Uterine smooth muscle cell (primary cell): ENCODE measurements at places on chromosomes 13 and 19. TPM values are rescaled to one million over a fixed set of nuclear protein-coding genes. Genes with fewer than 3 reads are reported as not detected.

Gene RFX1
- 3.7 and 3.9 TPM in 2 replicates for total RNA-seq

Gene NAPSA
- 0.11 and 0.25 TPM in 2 replicates for total RNA-seq

Gene ADGRL1
- total RNA-seq: 0.77 and 1.4 TPM in 2 replicates

Gene ZNF681
- 0.50 and 0.77 TPM in 2 replicates for total RNA-seq

Gene GIPC3
- total RNA-seq: under 0.01 TPM in 1 of 2 replicates, not detected in the other

Gene KIR2DL3
- not detected in 2 replicates for total RNA-seq

Gene UBE2L5
- total RNA-seq: not detected in 2 replicates

Gene ZNF763
- total RNA-seq: 0.55 and 1.1 TPM in 2 replicates

Gene LRRC63
- total RNA-seq: 0.22 and 0.50 TPM in 2 replicates
